ENCODE measurements at places on chromosomes 7 and 10. TPM values are rescaled to one million over a fixed set of nuclear protein-coding genes. Genes with fewer than 3 reads are reported as not detected.

Gene GPR141
- not detected for total RNA-seq

Gene OPN1SW
- total RNA-seq = not detected

Gene VIM
- total RNA-seq = 5,000 TPM

Gene GALNT17
- total RNA-seq = not detected

Gene POLR2J2
- 2.6 TPM for total RNA-seq

Gene ABHD11
- 9.4 TPM for total RNA-seq

Gene ACTL6B
- total RNA-seq = not detected

Gene SLC18A3
- total RNA-seq = under 0.01 TPM

Gene ZNF485
- 2.6 TPM for total RNA-seq

Gene CLRN3
- 0.09 TPM for total RNA-seq

Gene SCD
- total RNA-seq = 35.4 TPM

Gene CD36
- 1.5 TPM for total RNA-seq

Gene C7orf57
- total RNA-seq = 0.09 TPM

Gene FUOM
- 17.0 TPM for total RNA-seq

Gene LRRD1
- not detected for total RNA-seq

Gene THNSL1
- total RNA-seq = 3.3 TPM

Gene OR2AE1
- 0.09 TPM for total RNA-seq

Gene HACD1
- total RNA-seq = 23.2 TPM

Gene NUTM2E
- not detected for total RNA-seq

Gene CLDN15
- total RNA-seq = 2.3 TPM

Gene NOD1
- total RNA-seq = 16.9 TPM

Gene CFAP46
- 2.3 TPM for total RNA-seq

Gene ANKRD61
- total RNA-seq = 0.09 TPM

Gene INA
- total RNA-seq = 0.18 TPM

Gene CPEB3
- 0.94 TPM for total RNA-seq

Gene ECHDC3
- total RNA-seq = 1.8 TPM

Gene SMNDC1
- total RNA-seq = 7.0 TPM

Gene TMEM213
- not detected for total RNA-seq

Gene RPS24
- 2,717 TPM for total RNA-seq

Gene PLEKHS1
- not detected for total RNA-seq

Gene NUTM2A
- 0.19 TPM for total RNA-seq

Gene WEE2
- total RNA-seq = not detected

Gene GRID2IP
- under 0.01 TPM for total RNA-seq

Gene UPK3BL1
- total RNA-seq = 14.8 TPM

Gene UTF1
- not detected for total RNA-seq

Gene SLC39A12
- total RNA-seq = under 0.01 TPM

Gene TAS2R38
- total RNA-seq = not detected

Gene ZNF727
- 0.09 TPM for total RNA-seq

Gene NANOS1
- 0.18 TPM for total RNA-seq

Gene INSYN2A
- under 0.01 TPM for total RNA-seq

Gene LRRC61
- total RNA-seq = 0.19 TPM

Gene MIOS
- 25.9 TPM for total RNA-seq

Gene MUC3A
- total RNA-seq = under 0.01 TPM

Gene PDSS1
- 8.8 TPM for total RNA-seq

Gene TMEM176B
- total RNA-seq = 0.09 TPM

Gene C10orf62
- not detected for total RNA-seq

Gene GPR26
- total RNA-seq = not detected

Gene LEP
- under 0.01 TPM for total RNA-seq

Gene PRKAR2B
- 32.2 TPM for total RNA-seq

Gene TMEM106B
- 25.9 TPM for total RNA-seq

Gene TRIM50
- total RNA-seq = not detected

Gene VAX1
- total RNA-seq = not detected

Data from endothelial cell of coronary artery (primary cell).